Hematopoietic multipotent progenitor cell (in vitro differentiated cells): ENCODE measurements at places on chromosomes 16 and 17. TPM values are rescaled to one million over a fixed set of nuclear protein-coding genes. Genes with fewer than 3 reads are reported as not detected.

NPIPA2 gene
- not detected for total RNA-seq

GAS2L2 gene
- total RNA-seq: 0.54 TPM

TMIGD1 gene
- total RNA-seq: not detected

GRCh38 chr17:78618264-78619066 is 41.3 kb upstream of the DNAH17 start:
- DNase-seq: no peak

DNA sequence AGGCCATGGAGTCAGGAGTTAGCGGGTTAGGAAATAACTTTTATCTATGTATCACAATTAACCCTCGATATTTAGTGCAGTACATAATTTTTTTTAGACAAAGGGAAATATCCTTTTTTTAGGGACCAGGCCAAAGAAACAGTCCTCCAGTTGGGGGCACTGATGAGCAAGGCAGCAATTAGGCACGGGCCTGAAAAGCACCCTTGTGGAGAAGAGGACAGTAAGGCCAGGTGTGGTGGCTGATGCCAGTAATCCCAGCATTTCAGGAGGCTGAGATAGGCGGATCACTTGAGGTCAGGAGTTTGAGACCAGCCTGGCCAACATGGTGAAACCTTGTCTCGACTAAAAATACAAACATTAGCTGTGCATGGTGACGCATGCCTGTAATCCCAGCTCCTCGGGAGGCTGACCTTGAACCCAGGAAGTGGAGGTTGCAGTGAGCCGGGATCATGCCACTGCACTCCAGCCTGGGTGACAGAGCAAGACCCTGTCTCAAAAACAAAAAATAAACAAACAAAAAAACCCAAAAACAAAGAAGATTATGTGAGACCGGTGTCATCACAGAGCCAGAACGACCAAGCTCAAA is 158.3 kb upstream of the NOL11 start:
- DNase-seq: no peak

GRCh38 chr17:30041551-30041950 is 75.1 kb upstream of the NSRP1 start:
- DNase-seq: no peak
